ENCODE measurements at places on chromosomes 1 and 21.

GRCh38 chr1:202272103-202272845 lies 69.5 kb downstream of the UBE2T start:
- no peak for DNase-seq

DNA sequence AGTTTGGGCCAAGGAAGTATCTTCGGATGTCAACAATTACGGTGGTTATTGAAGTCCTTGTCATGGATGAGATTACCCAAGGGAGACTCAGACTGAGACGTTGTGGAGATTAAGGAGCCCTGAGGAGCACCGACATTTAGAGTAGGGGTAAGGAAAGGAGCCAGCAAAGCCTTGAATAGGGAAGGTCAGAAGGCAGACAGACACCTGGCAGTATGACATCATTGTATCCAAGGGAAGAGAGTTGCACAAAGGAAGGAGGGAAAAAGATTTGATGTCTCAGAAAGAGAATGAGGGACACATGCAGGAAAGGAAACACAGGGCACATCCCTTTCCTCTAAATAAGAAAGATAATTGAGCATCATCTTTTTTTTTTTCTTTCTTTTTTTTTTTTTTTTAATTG lies 11.7 kb downstream of the LAMC2 start:
- DNase-seq, result no peak

DNA sequence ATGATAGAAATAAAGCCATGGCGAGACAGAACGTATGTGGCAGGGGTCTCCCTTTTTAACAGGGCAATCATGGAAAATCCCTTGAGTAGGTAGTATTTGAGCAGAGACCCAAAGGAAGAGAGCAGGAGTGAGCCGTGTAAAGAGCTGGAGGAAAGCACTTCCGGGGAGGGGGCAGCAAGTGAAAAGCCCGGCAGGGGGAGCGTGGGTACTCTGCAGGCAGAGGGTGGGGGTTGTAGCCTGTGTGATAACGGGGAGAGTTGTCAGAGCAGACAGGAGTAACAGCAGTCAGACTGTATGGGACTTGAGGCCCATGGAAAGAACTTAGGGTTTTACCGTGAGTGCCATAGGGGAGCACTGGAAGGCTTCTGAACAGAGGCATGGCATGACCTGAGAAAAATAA lies 51.1 kb upstream of the LDLRAP1 start:
- DNase-seq, result no peak

DNA sequence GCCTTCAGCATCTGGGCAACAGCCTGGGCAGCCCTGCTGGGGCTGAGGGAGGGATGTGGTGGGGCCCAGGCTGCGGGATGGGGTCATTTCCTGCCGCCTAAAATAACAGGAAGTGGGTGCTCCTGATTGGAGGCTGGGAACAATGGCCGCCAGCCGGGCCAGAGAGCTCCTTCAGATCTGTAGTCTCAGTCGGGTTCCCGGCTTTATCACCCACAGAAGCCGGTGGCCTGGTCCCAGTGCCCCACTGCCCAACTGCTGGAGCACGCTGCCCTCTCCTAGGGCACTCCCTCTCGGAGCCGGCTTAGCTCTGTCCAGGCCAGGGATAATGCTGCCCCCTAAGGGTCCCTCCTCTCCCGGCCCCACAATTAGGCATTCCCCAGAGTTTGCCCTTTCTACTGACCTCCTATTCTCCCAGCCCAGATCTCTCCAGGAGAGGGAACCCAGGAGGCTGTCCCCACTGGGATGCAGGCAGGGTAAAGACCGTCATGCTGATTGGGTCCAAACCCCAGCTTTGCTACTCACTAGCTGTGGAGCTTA lies 5.1 kb downstream of the MAP7D1 start:
- DNase-seq, result peak; percentile 83

GRCh38 chr1:51303315-51303714 lies 27.0 kb downstream of the TTC39A start:
- DNase-seq, result no peak

DNA sequence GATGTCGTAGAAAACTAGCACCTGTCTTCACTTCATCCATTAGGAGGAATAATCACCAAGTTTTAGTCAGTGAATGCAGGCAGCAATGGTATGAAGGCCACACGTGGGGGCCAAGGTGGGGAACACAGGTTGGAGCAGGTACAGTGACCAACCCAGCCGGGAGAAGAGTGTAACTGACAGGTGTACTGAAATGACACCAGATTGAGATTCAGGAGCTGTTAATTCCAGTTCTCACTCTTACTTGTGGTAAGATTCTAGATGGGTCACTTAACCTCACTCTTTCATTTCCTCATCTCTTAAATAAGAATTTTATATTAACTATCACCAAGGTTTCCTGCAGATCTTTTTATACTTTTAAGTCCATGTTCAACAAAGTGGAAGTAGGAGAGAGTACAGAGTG lies 206.2 kb upstream of the PTBP2 start:
- no peak for DNase-seq

- peak; percentile 22 for DNase-seq
These were observed 59.5 kb downstream of the NTMT2 start for GRCh38 chr1:170205301-170205700.

DNA sequence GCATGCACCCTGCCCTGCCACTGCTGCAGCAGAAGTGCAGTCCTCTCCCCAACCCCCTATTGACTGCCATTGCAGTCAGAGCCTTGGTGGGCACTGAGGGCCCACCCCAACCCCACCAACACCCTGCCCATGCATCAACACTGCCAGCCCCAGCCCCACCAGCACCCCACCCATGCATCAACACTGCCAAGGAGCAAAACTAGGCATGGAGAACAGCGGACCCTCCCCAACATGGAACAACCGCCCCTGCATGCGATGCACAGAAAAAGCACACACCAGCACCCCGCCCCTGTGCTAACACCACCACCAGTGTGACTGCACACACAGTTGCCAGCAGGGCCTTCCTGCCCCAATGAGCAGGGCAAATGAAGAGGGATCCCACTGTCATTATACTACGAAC lies 57.1 kb downstream of the CTH start:
- DNase-seq, result no peak

GRCh38 chr1:225834417-225835329 lies 24.7 kb downstream of the EPHX1 start:
- peak; percentile 66 for DNase-seq

DNA sequence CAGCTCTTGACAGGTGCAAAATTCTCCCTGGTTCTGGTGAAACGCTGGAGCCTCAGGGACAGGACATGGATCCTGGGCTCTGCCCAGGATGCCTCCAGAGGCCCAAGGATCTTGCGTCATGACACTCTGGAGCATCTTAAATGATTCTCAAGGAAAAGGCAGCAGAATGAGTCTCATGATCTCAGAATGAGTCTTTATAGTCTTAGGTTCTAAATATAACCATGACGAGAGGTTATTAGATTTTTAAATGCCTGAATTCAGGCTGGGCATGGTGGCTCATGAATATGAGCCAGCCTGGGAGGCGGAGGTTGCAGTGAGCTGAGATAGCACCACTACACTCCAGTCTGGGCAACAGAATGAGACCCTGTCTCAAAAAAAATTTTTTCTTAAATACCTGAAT lies 55.5 kb downstream of the ECE1 start:
- peak; percentile 91 for DNase-seq

DNA sequence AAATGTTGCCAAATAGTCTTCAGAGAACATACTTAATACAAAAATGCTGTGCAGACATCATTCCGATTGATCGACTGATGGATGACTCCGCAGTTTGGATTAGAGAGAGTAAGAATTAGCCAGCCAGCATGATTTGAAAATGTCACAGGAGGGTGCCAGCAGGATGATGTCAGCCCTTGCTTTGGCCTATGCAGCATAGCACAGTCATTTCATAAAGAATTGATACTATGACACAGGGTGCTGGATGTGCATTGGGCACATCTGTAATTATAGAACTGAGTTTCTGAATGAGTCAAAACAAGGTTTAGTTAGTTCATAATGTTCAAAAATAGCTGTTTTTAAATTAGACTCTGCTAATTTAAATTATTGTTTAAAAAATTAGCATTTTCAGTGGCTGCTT lies 21.6 kb upstream of the TRAF5 start:
- DNase-seq, result peak; percentile 84

DNA sequence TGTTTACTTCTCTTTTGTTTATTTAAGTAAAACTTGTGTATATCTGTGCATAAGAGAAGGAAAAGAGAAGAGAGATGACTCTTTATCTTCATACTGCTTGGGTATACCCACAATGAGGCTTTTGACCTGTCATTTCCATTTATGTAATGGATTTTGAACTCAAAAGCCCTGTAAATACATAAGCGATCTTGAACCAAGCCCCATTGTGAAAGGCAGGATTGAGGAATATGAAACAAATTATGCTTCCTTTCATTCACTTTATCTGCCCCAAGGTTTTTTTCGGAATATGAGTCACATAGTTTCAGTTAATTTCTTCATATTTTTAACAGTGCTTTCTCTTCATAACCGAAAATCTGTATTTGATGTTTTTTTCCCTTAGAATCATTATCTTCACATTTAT lies 21.4 kb downstream of the CNST start:
- DNase-seq, result peak; percentile 81

DNA sequence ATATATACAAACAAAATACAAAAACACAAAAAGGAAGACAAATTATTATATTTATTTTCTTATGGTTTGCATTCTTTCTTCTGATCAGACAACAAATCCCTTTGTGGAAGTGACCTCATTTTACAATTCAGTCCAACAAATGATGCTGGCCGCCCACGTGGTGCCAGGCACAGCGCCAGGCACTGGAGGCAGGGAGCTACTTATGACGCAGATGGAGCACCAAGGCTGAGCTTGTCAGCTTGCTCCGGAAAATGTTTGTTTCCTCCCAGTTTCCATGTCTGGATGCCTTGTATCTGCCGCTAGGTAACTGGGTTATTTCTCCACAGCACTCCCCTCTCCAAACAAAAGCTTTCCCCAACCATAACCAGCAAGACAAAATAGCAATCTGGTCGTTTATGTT lies 30.7 kb upstream of the CD34 start:
- peak; percentile 62 for DNase-seq

GRCh38 chr1:32639489-32640075 lies 10.8 kb downstream of the ZBTB8OS start:
- peak; percentile 29 for DNase-seq

- DNase-seq, result peak; percentile 19
These were observed 4.9 kb downstream of the SFT2D2 start for GRCh38 chr1:168230709-168231108.

DNA sequence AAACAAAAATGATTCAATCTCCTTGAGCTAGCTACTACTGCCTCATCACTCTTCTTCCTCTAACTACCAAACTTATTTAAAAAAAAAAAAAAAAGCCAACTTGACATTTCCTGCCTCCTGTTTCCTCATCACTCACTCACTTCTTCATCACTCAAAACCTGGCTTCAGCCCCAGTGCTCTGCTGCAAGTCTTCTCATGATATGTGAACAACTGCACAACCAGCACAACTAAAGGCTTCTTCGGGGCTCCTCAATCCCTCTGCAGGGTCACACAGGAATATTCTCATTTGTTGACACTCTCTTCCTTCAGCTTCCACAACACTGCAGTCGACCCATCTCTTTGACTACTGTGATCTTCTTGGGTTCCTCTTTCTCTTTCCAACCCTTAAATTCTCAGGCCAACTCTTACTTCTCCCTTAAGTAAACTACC lies 7.6 kb downstream of the MTF1 start:
- peak; percentile 63 for DNase-seq

DNA sequence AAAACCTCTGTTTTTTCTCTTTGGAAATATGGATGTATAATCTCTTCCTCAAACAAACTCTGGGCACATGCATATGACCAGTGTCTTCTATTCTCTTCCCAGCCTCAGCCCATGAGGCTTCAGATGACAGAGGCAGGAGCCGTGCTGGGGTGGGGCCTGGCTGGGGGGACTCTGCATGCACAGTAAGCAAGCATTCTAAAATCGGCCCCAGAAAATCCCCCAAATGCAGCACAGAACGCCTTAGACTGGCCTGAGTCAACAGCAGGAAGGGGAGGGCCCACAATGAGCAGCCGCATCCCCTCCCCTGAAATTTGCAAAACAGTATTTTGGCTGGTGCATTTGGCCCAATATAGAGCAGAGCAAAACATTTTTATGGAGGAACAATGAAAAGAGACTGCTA lies 47.8 kb downstream of the ITPKB start:
- no peak for DNase-seq

DNA sequence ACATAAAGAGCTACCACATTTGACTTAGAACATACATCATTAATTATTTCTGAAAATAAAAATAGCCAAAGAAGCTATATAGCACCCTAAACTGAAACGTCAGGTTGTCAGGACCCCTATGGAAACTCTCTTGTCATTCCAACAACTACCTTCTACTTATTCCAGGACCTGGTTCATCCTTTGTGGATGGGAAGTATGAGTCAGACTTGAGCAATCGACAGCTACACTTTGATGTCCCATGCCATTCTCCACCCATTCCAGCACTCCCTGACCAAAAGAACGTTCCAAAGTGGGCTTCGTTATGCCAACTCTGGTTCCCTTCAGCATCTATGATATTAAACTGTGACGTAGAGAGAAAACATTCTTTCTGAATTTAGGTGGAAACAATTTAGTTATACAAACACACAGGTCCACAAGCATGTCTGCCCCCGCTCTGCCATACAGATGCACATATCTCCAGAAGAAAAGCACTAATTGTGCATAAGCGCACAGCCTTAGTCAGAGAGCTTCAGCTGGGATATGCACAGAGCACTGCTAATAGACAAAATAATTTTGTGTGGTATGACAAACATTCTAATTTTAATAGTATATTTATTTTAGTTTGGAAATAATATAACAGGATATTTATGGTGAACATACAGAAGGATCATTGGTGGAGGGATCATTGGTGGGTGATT lies 723.1 kb upstream of the B3GALT2 start:
- no peak for DNase-seq

- DNase-seq, result peak; percentile 18
These were observed 29.0 kb downstream of the SSBP3 start for GRCh38 chr1:54377040-54377691.

Measured in GM23248 (cell line).